ENCODE measurements at places on chromosomes 3 and 15.

DNA sequence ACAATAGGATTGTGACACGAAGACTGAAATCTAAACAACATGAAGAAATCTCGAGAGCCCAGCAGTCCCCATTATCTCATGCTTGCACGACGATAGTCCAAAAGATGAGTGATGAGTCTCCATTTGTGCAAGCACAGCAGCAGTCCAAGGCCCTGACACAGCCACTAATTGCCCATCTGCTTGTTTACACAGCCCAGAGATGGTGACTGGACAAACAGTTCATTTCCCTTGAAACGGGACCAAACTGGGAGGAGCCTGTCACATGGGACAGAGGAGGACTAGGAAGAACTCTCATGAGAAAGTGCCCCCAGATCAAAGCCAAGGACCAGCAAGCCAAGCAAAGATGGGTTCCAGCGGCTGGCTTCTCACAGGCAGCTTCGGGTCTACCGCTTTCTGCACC is 121.0 kb downstream of the GREM1 start:
- no peak for DNase-seq

DNA sequence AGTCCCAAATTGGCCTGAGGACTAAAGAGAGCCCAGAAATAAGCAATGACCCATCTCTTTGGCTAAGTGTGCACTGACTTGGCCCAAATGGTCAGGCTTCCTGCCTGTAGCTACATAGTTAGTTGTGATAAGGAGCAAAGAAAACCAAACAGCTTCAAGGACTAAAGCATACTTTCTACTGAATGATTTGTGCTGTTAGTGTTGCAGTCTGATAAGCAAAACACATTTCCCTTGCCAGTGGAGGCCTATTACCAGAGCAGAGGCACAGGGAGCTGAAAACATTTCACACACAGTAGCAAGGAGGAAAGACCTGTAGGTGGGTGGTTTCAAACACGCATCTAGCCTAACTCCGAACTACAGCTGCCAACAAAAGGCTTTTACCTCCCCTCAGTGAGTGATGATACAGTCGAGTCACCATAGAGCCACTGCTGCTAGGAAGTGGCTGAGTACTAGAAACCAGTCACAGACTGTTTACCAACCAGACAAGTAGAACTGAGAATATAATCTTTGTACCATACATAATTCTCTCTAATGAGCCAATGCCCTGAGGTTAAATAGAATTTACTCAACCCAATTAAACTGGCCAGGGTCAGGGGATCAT is 222.3 kb upstream of the THBS1 start:
- no peak for DNase-seq

DNA sequence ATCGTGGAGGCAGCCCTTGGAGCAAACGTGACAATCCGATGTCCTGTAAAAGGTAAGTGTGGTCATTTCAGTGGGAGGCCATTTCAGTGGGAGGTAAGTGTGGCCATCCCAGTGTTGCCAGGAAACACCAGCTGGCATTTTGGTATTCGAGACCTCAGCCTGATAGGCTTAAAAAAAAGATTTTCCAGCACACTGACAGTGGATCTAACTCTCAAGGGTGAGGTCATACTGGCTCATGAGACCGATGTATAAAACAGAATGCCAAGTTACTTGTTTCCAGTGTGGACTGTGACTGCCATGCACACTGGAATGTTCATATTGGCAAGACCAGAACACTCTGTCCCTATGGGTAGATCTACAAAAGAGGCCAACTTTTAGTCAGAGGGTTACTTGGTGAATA is 244.4 kb upstream of the GOLGA6L4 start:
- no peak for DNase-seq

DNA sequence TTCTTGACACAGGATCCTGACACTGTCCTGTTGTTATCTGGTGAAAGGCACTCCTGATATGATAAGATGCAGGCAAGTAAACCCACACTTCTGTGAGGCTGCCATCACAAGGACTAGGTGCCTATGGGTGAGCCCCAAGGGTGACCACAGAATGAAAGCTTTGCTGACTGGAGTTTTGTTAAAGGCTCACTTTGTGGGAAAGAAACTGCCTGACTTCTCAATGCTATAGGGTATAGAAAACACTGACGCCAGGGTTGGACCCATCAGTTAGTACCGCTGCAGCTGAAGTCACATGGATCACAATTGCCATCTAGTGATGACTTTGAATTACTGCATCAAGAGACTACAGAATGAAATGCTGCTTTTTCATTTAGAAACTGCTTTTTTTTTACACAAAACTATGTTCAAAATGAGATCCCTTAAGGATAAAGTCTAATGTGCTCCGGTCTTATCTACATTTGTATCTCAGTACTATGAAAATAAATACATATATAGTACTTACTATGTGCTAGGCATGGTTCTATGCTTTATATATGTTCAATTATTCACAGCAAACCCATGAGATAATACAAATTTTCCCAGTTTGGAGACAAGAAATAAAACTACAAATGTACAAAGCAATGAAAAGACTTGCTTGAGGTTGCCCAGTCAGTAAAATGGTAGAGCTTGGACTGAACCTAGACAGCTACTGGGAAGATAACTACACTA is 64.2 kb upstream of the CMSS1 start:
- DNase-seq, result no peak

DNA sequence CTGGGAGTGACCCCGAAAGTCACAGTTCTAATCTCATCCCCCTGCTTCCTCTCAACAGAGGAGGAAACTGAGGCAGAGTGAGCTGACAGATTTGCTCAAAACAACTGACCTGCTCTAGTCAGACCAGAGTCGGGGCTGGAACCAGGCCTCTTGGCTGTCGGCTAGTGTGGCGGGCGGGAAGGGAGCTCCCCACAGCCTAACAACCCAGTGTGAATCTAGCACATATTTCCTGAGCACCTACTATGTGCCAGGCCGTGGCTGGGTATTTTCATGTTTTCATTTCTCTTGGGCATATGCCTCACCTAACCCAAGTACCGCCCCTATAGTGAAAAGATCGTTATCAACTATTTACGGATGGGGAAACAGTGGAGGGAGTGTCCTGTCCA is 27.2 kb downstream of the GRIP2 start:
- no peak for DNase-seq

DNA sequence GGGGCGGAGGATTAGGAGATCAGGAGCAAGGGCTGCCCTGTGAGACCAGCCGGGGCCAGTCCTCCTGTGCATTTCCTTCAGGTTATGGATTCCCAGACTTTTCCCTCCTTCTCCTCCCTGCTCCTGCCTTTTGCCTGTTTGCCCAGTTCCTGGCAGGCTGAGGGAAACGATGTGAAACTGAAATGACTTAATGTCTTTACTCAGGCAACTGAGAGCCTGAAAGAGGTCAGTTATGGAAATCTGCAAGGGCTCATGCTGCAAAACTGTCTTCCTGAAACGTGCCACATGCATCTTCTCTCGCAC is 57.2 kb downstream of the MESD start:
- DNase-seq, result no peak
